Right atrium auricular region (tissue), 2 donors: ENCODE measurements at places on chromosomes 2 and 18. TPM values are rescaled to one million over a fixed set of nuclear protein-coding genes. Genes with fewer than 3 reads are reported as not detected.

Gene PARD6G
- total RNA-seq: 2.8 TPM

Gene PPM1G
- total RNA-seq: 42.4 TPM

Gene CHRND
- 0.19 TPM for total RNA-seq

Gene ING5
- total RNA-seq: 32.7 TPM

Gene FAP
- total RNA-seq: 0.71 TPM

Gene C2orf92
- 3.0 TPM for total RNA-seq

Gene IL36G
- not detected for total RNA-seq

Gene TMEM182
- 75.4 TPM for total RNA-seq

Gene C2orf72
- total RNA-seq: 0.08 TPM

Gene CCL20
- total RNA-seq: not detected

Gene MREG
- 0.41 TPM for total RNA-seq

Gene PROM2
- 0.35 TPM for total RNA-seq

Gene MSH2
- 4.3 TPM for total RNA-seq

Gene SCG2
- 0.12 TPM for total RNA-seq

Gene CCDC68
- total RNA-seq: 7.3 TPM

Gene RAPGEF4
- 14.1 TPM for total RNA-seq

Gene MYCN
- total RNA-seq: 0.63 TPM

Gene CFAP53
- 0.30 TPM for total RNA-seq

Gene CNOT11
- total RNA-seq: 37.0 TPM

Gene ASB18
- total RNA-seq: 1.9 TPM

Gene CCDC195
- not detected for total RNA-seq

Gene VWC2L
- total RNA-seq: not detected

Gene TUBA4B
- total RNA-seq: not detected

Gene SERPINB12
- not detected for total RNA-seq

Gene ARMC9
- total RNA-seq: 2.0 TPM

Gene TCF23
- not detected for total RNA-seq

Gene GNAL
- total RNA-seq: 2.7 TPM

Gene SERPINB4
- not detected for total RNA-seq

Gene KCNJ13
- total RNA-seq: not detected
